Pulmonary artery endothelial cell (primary cell): ENCODE measurements at places on chromosomes 3 and 15. TPM values are rescaled to one million over a fixed set of nuclear protein-coding genes. Genes with fewer than 3 reads are reported as not detected.

The RAB8B gene
- total RNA-seq, result 72.0 and 106 TPM in 2 replicates

The CCR8 gene
- not detected in 2 replicates for total RNA-seq

The PLD1 gene
- 78.9 and 81.0 TPM in 2 replicates for total RNA-seq

The CYP1A2 gene
- not detected in 2 replicates for total RNA-seq

The CADPS gene
- not detected in 2 replicates for total RNA-seq
